ENCODE measurements at places on chromosomes 12 and 14. TPM values are rescaled to one million over a fixed set of nuclear protein-coding genes. Genes with fewer than 3 reads are reported as not detected.

ANGEL1 gene
- 21.5 TPM for total RNA-seq

SERPINA5 gene
- total RNA-seq = 1.2 TPM

DNA sequence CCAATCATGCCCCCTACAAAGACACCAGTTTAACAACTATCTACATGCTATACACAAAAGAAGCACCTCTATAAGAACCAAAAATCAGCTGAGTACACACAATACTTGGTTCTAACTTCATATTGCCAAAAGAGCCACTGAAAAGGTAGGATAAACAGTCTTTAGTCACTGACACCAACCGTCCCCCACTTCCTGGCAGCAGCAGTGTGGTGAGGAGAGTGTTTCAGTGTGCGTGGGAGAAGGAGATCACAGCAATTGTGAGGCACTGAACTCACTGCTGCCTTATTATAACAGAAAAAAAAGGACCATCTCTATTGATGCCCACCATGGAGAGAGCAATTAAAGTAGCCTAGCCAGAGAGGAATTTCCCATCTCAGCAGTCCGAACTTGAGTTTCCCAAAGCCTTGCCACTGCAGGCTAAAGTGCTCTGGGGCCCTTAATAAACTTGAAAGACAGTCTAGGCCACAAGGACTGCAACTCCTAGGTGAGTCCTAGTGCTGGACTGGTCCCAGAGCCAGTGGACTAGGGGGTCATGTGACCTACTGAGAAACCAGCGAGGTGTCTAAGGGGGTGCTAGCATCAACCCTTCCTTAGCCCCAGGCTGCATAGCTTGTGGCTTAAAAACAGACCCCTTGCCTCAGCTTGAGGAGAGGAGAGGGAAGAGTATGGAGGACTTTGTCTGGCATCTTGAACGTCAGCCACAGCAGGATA, 37.1 kb upstream of the LMNTD1 start:
- DNase-seq = no peak

DNA sequence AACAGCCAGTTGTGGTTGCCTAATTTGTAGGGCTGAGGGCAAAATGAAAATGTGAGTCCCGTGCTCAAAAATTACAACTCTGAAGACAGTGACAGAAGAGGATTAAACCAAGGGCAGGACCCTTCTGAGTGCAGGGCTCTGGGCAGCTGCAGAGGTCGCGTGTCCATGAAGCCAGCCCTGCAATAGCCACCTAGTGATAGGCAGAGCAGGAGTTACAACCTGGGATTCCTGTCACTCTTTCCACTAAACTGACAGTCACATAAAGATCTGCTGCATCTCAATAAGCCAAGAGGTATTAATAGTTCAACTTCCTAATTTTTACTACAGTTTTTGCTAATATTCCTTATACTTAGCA, 94.1 kb downstream of the SLC2A13 start:
- no peak for DNase-seq

GRCh38 chr12:120529641-120530417, 871 bp upstream of the COQ5 start:
- DNase-seq = peak; percentile 42

DNA sequence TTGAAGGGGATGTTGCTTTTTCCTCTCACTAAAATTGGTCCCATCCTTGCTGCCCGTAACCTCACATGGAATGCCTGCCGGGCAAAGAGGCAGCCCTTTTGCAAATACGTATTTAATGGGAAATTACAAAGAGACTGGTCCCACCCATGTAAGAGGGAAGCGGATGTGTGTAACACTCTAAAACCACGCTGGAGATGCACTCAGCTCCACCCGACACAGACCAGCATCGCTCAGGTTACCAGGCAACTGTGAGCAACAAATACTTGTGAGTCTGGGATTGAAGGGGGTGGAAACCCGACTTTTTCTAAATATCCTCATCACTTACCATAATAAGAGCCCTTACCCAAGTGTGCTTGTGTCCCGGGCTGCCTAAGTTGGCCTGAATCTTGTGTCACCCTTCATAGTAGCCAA, 47.7 kb downstream of the ELK3 start:
- no peak for DNase-seq

- DNase-seq = peak; percentile 50
Observed at GRCh38 chr14:105167303-105168092, 1.1 kb downstream of the JAG2 start.

- DNase-seq = no peak
Observed at GRCh38 chr14:105536051-105536450, 9.7 kb downstream of the TMEM121 start.

All from H9 (cell line).